ENCODE measurements at places on chromosomes 2 and 18.

GRCh38 chr2:26649322-26649721, 8.2 kb upstream of the CIB4 start:
- no peak for DNase-seq

GRCh38 chr18:26383454-26384270, 157.4 kb downstream of the TAF4B start:
- DNase-seq, result no peak

DNA sequence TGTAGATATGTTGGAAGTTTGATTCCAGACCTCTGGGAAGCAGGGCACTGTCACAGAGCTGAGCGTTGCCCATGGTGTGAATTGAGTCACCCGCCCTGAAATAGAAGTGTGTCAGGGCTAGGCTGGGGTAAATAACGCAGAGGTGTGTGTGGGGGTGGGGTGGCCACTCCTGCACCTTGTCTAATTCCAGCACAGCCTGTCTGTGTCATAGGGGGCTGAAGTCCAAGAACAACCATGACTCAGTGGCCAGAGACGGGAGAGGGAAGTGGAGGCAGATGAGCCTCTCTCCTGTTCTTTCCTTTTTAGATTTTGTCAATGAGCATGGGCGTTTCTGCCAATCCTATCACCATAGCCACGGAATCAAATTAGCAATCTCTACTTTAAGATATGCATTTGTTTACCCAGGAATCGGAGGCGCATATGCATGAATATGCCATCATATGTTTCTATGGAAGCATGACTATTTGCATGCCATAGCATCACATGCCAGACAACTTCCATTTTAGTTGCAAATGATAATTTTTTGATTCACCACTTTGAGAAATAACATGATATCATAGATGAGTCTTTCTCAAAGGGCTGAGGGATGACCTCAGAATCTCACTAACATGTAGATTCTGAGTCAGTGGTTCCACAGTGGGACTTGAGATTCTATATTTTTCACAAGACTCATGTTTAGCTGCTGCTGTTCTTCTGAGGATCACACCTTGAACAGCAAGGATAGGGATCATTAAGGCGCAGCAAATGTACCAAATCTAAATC, 852.9 kb downstream of the DCDC2C start:
- DNase-seq, result no peak

GRCh38 chr2:215756346-215756730, 257.0 kb downstream of the MREG start:
- no peak for DNase-seq

- DNase-seq, result no peak
Measured at GRCh38 chr18:75063196-75063595, 145.7 kb downstream of the PTGR3 start.

DNA sequence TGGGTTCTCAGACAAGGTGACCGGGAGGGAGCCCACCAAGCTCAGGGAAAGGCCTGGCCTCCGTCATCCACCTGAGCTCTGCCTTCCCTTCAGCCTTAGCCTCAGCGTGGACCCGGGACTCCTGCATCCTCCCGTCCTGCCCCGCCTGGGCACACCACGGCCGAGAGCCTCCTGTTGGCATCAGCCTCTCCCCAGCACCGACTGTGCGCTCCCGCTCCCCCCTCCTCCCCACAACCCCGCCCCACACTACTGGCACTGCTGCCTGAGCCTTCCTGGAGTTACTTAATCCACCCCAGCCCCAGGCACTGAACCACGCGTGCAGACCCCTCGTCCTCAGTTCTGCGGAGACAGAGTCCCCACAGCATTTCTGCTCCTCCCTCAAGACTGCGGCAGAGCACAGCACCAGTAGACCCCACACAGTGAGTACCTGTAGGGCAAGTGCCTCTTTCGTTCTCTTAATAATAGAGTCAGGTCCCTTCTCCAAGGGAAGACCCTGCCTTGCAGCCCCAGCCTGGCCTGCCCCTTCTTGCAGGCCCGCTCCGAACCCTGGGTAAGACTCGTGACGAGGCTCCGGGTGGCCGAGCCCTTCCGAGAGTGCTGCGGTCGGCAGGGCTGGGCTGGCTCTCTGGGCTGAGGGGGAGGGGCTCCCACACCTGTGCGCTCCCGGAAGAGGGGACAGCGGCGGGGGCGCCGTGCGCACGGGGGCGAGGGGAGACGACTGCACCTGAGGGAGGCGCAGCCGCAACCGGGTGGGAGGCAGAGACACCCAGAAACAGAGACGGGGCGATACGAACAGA, at the start of gene AMER3:
TSS of gene AMER3 (plus strand) at position 285 of the 797 bp plus-strand sequence. CDS start 6,533 bp downstream, outside the sequence.
- no peak for DNase-seq

DNA sequence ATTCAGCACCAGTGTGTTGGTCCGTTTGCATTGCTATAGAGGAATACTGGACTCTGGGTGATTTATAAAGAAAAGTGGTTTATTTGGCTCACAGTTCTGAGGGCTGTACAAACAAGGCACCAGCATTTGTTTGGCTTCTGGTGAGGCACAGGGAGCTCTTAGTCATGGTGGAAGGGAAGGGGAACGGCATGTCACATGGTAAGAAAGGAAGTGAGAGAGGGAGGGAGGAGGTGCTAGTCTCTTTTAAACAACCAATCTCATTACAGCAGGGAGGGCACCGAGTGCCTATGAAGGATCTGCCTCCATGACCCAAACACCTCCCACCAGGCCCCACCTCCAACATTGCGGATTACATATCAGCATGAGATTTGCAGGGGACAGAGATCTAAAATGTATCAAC, 143.9 kb upstream of the DLX2 start:
- DNase-seq, result no peak

All from CD4-positive, alpha-beta T cell treated with Interleukin-4 for 1 hour (primary cell).